Astrocyte of the spinal cord (primary cell): ENCODE measurements at places on chromosomes 12 and 14.

DNA sequence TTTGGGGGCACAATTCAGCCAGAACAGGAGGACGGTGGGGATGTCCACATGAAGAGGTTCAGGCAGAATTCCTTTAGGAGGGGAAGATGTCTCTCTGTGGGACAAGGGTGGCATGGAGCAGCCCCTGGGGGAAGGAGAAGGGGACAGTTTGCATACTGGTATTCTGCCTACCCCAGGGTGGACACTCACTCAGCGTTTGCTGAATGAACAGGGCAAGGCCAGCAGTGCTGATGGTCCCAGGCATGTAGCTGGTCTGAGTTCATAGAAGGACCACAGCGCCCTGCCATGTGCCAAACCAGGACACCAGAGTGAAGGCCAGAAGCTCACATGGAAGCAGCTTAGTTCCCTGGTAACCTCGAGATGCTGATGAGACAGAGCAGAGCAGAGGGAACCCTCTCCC is 5.4 kb downstream of the SERPINA5 start:
- no peak for DNase-seq

DNA sequence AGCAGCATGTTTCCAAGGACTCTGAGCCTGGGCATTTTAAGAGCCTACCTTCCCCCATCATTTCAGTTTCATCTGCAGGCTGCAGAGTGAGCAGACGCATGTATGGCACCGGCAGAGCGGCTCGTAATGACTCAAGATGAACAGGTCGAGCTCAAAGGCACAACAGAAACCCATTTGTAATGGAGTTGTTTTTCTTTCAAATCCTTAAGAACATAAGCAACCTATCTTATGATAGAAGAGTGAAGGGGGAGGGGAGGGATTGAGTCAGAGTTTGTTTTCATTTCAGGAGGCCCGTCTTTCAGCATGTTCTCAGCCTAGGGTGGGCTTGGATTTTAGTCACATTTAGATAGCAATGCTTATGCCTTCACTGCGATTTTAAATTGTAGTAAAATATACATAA is 54.9 kb upstream of the CISTR start:
- DNase-seq, result peak; percentile 76

- DNase-seq, result no peak
Measured at GRCh38 chr12:29734734-29735133, 49.0 kb downstream of the TMTC1 start.

DNA sequence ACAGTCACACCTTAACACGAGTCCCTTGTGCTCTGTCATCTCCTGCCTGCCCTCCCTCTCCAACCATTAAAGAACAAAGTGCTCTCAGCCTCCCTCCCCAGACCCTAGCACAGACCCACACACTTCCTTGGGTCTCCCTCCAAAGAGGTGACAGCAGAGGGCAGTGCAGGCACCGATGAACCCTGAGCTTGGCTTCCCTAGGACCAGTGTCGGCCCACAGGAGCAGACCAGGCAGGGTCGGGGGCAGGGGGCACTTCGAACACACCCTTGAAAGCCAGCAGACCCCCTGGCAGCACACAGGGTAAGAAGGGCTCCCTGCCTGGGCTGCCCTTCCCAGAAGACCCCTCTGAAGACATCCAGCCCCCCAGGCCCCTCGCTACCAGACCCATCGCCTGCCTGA is 7.0 kb downstream of the CDK2AP1 start:
- no peak for DNase-seq

GRCh38 chr12:56572288-56572687 is 50.7 kb downstream of the RBMS2 start:
- DNase-seq, result no peak

GRCh38 chr12:49330631-49331379 is 6.2 kb downstream of the C1QL4 start:
- no peak for DNase-seq

- DNase-seq, result no peak
Measured at GRCh38 chr12:98274430-98275130, 240.8 kb upstream of the TMPO start.

GRCh38 chr12:3492793-3493042 is 1.7 kb downstream of the PRMT8 start:
- no peak for DNase-seq

- no peak for DNase-seq
Measured at GRCh38 chr12:68800294-68800693, 7.7 kb upstream of the MDM2 start.

- DNase-seq, result no peak
Measured at GRCh38 chr12:97714107-97714563, 251.5 kb downstream of the RMST start.

- peak; percentile 9 for DNase-seq
Measured at GRCh38 chr14:28813810-28814209, 47.2 kb downstream of the FOXG1 start.

GRCh38 chr12:116694653-116695463 is 43.0 kb downstream of the SPRING1 start:
- DNase-seq, result no peak

GRCh38 chr14:31363331-31364073 is 56.8 kb downstream of the HEATR5A start:
- DNase-seq, result no peak

- DNase-seq, result no peak
Measured at GRCh38 chr14:106141242-106142220, 615.1 kb downstream of the TMEM121 start.

- no peak for DNase-seq
Measured at GRCh38 chr12:116414891-116415290, 137.4 kb upstream of the MED13L start.

DNA sequence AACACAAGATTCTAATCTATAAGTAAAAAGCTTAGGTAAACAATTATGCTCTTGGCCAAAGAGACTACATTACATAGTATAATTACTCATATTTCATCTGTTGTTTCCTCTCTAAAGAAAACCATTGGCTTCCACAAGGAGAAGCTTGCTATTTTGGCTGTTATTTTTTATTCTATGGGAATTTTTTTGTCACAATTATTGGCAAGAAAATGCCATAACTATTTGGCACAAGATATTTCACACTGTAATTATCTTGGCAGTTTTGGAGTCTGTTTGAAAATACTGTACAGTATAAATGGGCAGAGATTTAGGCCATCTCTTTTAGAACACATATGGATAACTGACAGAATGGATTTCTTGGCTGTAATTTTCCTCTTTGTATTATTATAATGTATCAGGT is 51.2 kb downstream of the KCNH5 start:
- no peak for DNase-seq

- DNase-seq, result no peak
Measured at GRCh38 chr14:104685216-104685997, 4.0 kb upstream of the INF2 start.

GRCh38 chr12:79873201-79873600 is 61.7 kb downstream of the PPP1R12A start:
- DNase-seq, result no peak

DNA sequence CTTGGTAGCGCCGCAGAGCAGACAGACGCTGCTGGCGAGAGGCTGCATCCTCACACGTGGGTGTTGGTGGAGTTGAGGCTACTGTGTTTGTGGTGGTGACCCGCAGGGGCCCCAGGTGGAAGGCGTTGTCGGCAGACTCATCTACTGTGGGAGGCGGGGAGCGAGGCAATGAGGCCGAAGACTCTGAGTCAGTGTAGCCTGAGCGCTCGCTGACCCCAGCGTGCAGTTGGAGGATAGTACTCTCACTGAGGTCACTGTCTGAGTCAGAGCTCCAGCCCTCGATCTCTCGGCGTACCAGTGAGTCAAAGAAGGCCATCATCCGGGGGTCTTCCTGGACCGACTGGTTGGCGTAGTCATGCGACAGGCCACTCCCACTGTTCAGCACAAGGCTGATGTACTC is 76.0 kb upstream of the ACTN1 start:
- peak; percentile 97 for DNase-seq

GRCh38 chr14:30507209-30507608 is 51.7 kb upstream of the G2E3 start:
- no peak for DNase-seq

GRCh38 chr14:64760146-64760755 is 56.0 kb downstream of the PLEKHG3 start:
- peak; percentile 41 for DNase-seq

GRCh38 chr12:121283388-121283787 is 13.1 kb downstream of the CAMKK2 start:
- no peak for DNase-seq

DNA sequence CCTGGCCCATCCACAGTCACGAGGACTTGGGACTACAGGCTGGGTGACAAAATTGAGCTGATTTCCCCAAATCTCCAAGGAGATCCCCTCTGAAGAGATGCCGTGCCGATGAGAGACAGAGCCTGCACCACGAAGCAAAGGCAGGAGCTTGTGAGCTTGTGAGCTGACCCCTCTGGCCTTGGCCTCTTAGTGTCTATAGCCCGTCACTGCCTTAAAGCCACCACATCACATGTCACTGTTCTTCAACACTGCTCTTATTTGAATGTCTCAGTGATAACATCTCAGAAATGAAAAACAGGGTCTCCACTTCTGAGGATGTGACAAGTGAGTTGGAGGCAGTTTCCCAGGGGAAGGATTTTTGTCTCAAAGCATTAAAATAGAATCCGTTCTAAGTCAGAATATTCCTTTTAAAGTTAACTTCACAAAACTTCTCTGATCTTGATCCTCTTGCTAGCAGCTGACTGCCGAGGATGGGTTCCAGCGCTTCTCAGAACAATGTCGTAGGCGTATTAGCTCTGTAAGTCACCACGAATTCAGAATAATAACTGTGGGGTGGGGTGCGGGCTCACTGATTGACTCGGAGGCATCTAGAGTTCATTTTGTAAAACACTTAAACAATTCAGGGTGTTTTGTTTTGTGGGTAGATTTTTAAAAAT is 37.5 kb downstream of the CHST11 start:
- peak; percentile 34 for DNase-seq

- no peak for DNase-seq
Measured at GRCh38 chr12:125434936-125435443, 369.8 kb downstream of the AACS start.

DNA sequence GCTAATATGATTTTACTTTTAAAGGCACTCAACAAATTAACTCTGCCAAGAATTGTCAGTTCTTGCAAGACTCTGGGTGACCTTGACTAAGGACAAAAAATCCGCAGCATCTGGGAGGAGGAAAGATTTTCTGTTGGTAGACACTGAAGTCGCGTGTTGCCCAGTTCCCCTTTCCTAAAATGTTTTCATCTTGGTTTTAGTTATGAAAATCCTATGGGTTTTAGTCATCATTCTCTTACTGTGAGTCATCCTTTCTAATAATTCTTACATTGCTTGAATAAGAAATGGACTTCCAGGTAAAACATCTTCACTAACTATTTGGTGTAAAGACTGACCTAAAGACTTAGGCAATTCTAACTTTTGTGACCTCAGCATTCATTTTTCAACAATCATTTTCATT is 9.1 kb downstream of the GSG1 start:
- DNase-seq, result peak; percentile 34

DNA sequence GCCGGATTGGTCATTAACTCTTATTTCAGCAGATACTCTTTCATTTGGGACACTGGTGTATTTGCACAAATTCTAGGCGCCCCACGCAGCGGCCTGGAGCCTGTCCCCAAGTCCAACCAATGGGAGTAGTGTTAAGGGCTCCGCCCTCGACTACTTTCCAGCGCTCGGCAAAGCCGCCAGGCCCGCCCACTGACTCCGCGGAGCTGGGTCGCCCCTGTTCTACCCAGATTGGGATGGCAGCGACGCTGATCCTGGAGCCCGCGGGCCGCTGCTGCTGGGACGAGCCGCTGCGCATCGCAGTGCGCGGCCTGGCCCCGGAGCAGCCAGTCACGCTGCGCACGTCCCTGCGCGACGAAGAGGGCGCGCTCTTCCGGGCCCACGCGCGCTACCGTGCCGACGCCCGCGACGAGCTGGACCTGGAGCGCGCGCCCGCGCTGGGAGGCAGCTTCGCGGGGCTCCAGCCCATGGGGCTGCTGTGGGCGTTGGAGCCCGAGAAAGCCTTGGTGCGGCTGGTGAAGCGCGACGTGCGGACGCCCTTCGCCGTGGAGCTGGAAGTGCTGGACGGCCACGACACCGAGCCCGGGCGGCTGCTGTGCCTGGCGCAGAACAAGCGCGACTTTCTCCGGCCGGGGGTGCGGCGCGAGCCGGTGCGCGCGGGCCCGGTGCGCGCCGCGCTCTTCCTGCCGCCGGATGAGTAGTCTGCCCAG is at the start of gene ACOT6:
ACOT6 (plus strand) TSS at position 179 of the 707 bp plus-strand sequence; CDS start at position 234, 55 bp downstream.
- DNase-seq, result peak; percentile 74

DNA sequence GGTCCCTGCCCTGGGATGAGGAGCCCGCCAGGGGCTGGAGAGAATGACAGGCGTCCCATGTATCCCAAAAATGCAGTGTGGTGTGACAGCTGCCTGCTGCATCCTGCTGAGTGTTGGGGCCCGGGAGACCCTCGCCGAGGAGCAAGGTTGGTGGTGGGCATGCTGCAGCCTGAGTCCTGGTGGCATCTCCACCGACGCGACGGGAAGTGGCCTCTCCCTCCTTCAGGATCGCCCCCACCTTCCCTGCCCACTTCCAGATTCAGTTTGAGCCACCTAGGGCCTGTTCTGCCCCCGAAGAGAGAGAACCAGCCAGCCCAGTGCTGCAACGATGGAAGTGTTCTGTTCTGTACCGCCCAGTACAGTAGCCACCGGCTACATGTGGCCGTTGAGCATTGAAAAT is 70.1 kb downstream of the TSPAN9 start:
- no peak for DNase-seq

- DNase-seq, result no peak
Measured at GRCh38 chr12:6386491-6386890, 2.5 kb downstream of the LTBR start.

DNA sequence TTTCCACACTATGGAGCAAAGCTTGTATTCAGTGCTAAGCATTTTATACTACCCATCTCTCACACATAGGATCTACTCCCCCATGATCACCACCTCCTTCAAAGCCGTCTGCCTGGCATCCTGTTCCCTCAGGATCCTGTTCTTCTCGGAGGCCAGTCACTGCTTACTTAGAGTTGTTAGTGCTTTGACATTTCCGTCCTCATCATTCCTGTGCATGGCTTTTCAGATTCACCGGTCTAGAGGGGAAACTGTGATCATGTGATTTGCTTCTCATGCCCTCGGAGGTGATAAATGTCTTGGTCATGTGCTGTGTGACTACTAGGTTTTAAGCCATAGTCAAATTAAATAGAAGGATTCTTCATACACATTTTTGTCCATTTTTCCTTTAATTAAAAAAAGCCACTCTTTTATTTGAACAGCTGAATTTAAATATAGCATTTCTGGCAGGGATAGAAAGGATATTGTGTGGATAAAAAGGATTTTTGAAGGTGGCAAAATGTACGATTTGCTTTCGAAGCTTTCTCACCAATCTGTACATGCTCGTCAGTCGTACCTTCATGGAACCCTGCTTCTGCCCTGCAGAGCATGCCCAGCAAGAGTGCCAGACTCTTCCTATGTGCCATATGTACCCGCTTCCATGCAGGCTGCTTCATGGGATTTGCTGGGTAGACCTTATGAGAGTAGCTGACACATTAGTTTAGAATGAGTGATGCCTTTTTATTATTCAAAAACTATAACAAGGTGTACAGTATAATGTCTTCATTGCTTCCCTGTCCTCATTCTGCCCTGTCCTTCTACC is 53.3 kb downstream of the BMAL2 start:
- DNase-seq, result no peak

DNA sequence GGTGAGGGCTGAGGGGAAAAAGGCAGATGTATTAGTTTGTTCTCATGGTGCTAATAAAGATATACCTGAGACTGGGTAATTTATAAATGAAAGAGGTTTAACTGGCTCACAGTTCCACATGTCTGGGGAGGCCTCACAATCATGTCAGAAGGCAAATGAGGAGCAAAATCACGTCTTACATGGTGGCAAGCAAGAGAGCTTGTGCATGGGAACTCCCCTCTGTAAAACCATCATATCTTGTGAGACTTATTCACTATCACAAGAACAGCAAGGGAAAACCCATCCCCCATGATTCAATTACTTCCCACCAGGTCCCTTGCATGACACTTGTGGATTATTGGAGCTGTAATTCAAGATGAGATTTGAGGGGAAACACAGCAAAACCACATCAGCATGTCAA is 1220.9 kb downstream of the GALC start:
- no peak for DNase-seq

- DNase-seq, result peak; percentile 37
Measured at GRCh38 chr12:111546758-111547383, 52.2 kb downstream of the ATXN2 start.
